ENCODE measurements at places on chromosomes 1 and 21.

DNA sequence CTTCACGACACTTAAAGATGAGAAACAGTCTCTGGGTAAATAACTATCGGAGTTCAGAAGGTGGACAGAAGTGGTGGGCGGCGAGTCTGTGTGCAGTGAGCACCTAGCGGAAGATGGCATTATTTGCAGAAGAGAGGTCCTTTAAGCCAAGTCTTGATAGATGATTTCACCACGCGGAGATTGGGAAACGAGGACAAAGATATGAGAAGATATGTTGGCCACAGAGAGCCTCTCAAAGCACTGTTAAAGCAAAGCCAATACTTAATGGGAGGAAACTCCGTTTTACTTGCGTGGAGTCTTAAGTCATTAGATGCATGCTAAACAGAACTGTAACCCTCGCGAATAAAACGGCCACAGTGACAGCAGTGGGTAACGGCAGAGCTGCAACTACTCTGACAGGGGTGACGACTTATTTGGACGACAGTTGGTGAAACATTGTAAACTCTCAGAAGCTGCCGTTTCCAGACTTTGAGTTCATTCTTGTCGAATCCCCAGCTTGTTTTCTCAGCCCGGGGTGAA is 577 bp upstream of the CEP350 start:
- no peak for DNase-seq

DNA sequence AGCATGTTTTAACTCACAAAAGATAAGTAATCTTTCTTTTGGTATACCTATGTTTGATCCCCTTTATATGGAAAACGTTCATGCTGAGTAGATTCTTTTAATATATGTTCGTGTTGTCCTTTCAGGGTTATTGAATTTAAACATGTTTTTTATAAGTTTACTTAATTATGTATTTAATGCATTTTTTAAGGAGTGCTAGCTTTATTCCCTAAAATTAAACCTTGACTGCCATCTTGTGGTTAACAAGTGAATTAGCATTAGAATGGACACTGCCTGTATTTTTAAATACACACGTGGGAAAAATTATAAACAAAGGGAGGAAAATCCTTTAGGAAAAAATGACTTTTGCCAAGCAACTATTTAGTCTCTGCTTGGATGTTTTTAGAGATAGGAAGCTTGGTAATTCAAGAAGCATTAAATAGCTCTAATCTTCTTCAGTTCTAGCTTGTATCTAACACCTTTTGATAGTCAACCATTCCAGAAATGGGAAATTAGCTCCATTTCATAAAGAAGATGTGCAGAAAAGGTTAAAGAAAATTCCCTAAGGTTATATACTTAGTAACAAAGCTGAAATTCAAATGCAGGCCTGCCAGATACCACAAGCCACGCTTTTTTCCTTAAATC is 43.0 kb downstream of the UBE2U start:
- DNase-seq, result no peak

- no peak for DNase-seq
Observed at GRCh38 chr1:901108-901859, 22.4 kb upstream of the SAMD11 start.

GRCh38 chr1:174289644-174290310 is 130.5 kb downstream of the RABGAP1L start:
- DNase-seq, result no peak

DNA sequence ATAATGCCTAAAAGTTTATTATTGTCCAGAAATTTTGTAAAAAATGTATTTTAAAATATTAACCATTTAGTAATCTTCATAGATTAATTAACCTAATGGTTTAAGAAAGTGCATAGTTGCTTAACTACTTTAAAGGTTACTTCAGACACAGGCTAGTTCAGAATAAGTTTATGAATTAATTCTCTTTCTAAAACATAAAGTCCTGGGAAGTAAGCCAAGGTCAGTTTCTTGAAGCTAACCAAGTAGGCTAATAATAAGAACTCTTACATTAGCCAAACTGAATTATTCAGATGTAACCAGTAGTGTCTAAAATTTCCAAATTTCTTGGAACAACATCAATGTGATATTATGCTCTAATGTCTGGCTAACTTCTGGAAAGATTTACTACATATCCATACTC is 790.4 kb downstream of the NCAM2 start:
- no peak for DNase-seq

- DNase-seq, result no peak
Observed at GRCh38 chr1:41723786-41724185, 194.9 kb downstream of the HIVEP3 start.

DNA sequence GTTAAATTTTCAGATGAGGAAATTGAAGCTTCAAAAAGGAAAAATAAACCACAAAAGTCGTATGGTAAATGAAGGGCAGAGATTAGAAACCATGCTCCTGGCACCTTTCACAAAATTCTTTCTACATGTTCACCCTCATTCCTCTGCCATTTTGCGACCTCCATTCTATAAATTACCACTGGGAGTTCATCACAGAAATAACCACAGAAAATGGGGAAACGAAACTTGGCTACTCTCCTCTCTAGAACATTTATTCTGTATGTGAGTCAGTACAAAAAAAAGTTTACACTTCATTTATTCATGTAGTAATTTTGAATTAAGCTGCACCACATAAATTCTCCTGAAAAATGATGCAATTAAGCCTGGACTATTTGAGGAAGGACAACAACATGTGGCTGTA is 320.9 kb upstream of the C1orf87 start:
- DNase-seq, result no peak

GRCh38 chr1:48068206-48068605 is 71.0 kb upstream of the TRABD2B start:
- no peak for DNase-seq

DNA sequence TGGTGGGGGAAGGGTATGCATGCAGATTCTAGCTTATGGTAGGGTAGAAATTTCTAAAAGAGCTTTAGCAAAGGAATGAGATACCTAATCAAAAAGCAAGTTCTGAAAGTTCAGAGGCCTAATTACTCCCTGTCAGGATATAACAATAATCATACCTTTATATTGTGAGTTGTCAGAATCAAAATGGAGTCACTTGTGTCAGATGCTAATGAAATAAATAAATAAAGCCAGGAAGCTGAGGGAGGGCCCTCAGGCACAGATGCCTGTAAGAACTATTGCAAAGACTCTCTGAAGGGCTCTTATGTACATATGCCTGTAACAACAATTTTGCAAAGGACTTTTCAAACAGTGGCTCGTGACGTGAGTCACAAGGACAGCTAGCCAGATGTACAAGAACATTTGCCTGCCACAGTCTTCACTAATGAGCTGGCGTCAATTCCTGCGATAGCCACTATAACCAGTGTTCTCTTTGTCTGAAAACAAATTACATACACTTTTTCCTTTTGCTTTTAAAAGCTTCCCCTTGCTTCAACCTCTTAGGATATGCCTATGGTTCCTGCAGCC is 27.4 kb upstream of the DNASE2B start:
- DNase-seq, result no peak

DNA sequence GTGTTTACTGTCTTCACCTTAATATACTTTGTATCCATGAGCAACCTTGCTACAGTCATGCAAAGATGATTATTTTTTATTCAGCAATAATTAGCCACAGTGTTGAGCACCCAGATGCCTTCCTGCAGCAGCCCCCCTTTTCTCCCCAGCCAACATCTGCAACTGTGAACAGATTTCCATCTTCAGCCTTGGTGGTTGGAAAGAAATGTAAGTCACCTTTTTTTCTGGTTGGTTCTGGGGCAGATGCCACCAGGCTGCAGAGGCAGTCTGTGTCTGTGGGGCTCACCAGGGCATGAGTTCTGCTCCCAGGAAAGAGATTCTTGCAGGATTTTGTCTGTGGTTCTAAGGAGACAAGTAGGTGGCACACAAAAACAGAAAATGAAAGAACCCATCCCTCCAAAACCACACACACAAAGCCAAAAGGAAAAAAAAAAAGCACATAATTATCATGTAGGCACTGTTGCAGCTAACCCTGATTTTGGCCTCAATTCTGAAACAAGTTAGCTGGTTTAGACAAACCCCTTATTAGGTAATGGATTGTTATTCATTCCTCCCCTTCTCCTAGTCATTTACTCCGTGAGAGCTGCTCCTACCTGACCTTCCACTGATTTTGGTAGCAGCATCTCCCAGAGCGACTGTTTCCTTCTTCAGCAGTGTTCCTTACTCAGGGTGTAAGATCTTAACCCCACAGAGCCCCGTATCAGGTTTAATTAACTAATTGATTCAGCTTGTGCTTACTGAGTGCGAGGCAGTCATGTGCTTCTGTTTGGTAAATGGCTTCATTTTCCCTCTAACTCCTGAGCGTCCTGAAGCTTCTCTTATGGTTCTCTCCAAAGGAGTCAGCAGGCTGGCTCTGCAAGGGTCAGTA is 36.5 kb downstream of the GALNT2 start:
- DNase-seq, result no peak

DNA sequence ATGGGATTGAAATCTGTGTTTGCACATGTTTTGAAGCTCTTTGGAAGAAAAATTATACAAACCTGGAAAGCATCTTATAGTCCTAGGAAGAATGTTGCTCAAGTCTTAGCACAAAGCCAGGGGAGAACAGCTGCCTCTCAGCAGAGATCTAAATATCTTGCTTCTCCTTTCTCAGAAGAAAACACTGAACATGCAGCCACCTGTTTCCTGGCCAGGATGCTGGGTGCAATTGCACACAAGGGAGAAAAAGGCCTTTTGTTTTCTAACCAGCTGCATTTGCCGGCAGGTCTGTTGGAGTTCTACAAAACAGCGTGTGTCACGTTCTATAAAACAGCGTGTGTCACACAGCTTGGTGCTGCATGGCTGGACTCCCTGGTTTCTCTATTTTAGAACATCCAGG is 259.6 kb upstream of the PLD5 start:
- DNase-seq, result no peak

- DNase-seq, result no peak
Observed at GRCh38 chr1:179241530-179242097, 12.1 kb upstream of the ABL2 start.

- DNase-seq, result no peak
Observed at GRCh38 chr1:92538048-92538412, 51.3 kb upstream of the GFI1 start.

- no peak for DNase-seq
Observed at GRCh38 chr1:93708734-93709481, 27.3 kb upstream of the BCAR3 start.

GRCh38 chr1:243390162-243390791 is 134.4 kb downstream of the SDCCAG8 start:
- DNase-seq, result no peak
